ENCODE measurements at places on chromosomes 16 and 17.

GRCh38 chr17:37299257-37299980, 76.4 kb upstream of the C17orf78 start:
- peak; percentile 28 for DNase-seq

GRCh38 chr17:35162755-35163154, 15.1 kb downstream of the UNC45B start:
- no peak for DNase-seq

- no peak for DNase-seq
Observed at GRCh38 chr16:53779186-53779585, 75.2 kb downstream of the FTO start.

DNA sequence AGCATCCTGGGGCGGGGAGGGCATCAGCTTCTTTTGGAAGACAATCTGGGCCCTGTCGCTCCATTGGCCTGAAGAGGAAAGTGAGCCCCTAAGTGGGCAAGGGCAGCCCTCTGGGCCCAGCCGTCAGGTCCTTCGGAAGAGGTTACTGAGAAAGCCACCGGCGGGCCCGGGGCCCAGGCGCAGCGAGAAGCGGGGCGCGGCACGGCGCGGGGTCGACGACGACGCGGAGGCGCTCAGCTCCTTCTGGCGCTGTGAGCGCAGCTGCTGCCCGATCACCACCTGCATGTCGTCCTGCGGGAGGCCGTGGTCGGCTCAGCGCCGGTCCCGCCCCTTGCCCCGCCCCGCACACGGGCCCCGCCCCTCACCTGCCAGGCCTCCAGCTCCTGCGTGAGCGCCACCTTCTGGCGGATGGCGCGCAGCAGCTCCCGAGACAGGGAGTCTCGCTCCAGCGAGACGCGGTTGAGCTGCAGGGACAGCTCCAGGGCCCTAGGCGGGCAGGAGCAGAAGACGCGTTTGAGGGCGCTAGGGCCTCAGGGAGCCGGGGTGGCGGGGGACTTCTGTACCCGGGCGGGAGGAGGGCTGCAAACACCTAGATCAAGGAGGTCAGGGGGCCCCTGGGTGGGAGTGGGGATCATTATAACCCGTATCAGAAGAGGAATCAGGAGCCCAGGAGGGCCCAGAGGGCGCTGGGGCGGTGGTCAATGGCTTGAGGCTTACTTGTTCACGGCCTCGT, 4.3 kb downstream of the THOC6 start:
- peak; percentile 90 for DNase-seq

DNA sequence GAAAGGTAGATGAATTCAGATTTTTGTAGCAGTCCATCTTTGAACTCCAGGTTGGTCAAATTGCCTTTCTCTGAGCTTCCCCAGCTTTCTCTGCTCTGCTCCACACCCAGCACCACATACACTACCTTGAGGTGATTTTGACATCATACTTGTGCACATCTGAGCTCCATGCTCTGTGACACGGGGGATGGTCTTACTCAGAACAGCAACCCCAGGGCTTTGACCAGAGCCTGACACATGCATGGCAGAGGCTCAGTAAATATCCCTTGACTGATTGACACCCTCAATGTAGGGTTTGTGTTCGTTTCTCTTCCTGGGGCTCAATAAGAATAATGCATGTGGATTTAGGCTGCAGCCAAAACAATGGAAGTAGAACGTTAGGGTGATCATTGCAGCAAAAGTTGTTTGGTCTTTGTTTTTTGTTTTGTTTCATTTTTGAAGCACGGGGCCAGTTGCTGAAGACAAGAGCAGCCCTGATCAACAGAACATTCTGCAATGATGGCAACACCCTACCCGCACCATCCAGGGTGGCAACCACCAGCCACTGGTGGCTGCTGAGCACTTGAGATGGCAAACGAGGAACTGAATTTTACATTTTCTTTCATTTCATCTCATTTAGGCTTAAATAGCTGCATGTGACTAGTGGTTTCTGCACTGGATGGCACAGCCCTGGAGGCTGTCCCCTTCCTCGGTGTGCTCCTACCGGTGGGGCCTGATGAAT, 224.8 kb upstream of the TNRC6C start:
- no peak for DNase-seq

GRCh38 chr16:60582528-60582927, 1453.7 kb downstream of the CDH8 start:
- DNase-seq: no peak

DNA sequence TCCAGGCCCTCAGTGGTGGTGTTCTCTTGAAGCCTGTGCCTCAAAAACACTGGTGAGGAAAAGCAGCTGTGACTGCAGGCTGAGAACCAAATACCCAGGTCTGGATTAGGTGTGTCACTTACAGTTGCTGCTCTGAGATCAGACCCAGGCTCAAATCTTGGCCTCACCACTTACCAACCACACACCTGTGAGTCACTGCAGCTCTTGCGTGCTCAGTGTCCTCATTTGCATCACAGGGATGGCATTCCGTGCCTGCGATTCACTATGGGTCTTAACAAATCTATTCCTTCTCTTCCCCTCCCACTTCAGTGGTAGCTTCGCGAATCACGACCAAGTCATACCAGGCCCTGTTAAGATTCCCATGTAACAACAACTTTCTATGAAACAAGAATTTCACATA, 233.4 kb upstream of the HSBP1 start:
- no peak for DNase-seq

GRCh38 chr17:27623614-27624013, 7.4 kb upstream of the LGALS9 start:
- DNase-seq: peak; percentile 45

DNA sequence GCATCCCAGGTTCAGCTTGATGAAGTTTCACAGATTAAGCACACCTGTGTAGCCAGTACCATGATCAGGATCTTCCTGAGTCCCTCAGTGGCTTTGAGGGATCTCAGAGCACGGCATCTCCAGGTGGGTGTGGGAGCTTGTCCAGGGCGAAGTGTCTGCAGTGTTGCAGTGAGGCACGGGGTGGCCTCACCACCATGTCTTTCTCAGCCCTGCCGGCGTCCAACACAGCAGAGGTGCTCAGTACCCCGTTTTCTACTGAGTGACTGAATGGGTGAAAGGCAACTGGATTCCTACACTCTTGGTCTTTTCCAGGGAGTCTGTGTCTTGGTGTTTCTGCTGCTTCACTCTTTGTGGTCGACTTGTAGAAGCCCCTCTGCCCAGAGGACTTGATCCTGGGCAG, 63.7 kb downstream of the MPRIP start:
- no peak for DNase-seq

DNA sequence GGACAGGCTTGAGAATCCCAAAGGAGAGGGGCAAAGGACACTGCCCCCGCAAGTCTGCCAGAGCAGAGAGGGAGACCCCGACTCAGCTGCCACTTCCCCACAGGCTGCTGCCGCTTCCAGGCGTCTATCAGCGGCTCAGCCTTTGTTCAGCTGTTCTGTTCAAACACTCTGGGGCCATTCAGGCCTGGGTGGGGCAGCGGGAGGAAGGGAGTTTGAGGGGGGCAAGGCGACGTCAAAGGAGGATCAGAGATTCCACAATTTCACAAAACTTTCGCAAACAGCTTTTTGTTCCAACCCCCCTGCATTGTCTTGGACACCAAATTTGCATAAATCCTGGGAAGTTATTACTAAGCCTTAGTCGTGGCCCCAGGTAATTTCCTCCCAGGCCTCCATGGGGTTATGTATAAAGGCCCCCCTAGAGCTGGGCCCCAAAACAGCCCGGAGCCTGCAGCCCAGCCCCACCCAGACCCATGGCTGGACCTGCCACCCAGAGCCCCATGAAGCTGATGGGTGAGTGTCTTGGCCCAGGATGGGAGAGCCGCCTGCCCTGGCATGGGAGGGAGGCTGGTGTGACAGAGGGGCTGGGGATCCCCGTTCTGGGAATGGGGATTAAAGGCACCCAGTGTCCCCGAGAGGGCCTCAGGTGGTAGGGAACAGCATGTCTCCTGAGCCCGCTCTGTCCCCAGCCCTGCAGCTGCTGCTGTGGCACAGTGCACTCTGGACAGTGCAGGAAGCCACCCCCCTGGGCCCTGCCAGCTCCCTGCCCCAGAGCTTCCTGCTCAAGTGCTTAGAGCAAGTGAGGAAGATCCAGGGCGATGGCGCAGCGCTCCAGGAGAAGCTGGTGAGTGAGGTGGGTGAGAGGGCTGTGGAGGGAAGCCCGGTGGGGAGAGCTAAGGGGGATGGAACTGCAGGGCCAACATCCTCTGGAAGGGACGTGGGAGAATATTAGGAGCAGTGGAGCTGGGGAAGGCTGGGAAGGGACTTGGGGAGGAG, at the start of gene CSF3:
Gene CSF3 (plus strand): TSS at position 436 of the 993 bp plus-strand sequence. CDS start 35 bp downstream, at position 471.
- peak; percentile 80 for DNase-seq

DNA sequence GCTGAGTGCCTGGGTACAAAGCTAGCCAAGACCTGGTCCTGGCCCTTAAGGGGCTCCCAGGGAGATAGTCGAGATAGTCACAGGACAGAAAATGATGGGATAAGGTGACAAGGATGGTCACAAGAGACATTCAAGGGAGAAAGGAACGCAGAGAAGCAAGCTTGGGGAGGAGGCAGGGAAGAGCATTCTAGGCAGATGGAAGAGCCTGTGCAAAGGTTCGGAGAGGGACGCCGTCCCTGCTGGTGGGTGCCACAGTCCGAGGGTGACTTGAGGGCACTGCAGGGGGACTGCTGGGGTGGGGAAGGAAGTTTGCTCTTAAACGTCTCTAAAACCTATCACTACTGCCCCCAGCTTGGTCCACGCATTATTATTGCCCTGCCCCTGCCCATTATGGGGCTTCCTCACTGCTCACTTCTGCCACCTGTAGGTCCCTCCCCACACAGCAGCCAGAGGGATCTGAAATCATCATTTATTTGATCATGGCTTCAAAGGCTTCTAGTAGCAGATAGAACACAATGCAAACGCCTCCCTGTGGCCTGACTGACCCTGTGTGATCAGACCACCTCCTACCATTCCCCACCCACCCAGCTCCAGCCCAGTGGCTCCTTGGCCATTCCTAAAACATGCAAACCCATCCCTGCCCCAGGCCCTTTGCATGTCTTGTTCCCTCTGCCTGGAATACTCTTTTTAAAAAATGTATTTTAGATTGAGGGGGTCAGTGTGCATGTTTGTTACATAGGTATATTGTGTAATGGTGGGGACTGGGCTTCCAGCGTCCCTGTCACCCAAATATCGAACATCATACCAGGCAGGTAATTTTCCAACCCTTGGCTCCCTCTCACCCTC, 60.3 kb downstream of the RMI2 start:
- no peak for DNase-seq

GRCh38 chr16:4591706-4592470, 22.8 kb downstream of the UBALD1 start:
- no peak for DNase-seq

- no peak for DNase-seq
Observed at GRCh38 chr17:3033248-3033640, 30.2 kb downstream of the OR1D5 start.

DNA sequence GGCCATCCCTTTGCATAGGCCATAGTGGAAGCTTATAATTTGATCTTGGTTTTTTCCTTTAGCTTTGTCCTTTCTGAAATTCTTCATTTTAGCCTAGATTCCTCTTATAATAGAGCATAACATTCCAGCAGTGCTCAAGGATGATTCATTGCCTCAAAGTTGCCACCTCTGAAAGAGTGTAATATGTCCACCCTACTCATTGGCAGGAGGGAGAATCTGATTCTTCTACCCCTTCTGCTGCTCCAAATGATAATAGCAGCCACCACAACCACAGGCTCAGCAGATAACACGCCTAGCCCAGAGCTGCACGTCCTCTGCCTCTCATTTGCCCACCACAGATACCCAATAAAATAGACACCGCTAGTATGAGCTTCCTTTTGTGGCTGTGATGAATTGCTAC, 337.4 kb upstream of the HSBP1 start:
- no peak for DNase-seq

- DNase-seq: peak; percentile 97
Observed at GRCh38 chr17:752002-752619, at the start of gene GEMIN4. Gene GEMIN4, minus strand, starts transcription at chr17:752264. Its CDS starts 122 bp downstream, at chr17:752142.

GRCh38 chr16:4508806-4509205, 29.8 kb downstream of the CDIP1 start:
- no peak for DNase-seq

- peak; percentile 74 for DNase-seq
Observed at GRCh38 chr17:17693253-17694168, 12.3 kb downstream of the RAI1 start.

DNA sequence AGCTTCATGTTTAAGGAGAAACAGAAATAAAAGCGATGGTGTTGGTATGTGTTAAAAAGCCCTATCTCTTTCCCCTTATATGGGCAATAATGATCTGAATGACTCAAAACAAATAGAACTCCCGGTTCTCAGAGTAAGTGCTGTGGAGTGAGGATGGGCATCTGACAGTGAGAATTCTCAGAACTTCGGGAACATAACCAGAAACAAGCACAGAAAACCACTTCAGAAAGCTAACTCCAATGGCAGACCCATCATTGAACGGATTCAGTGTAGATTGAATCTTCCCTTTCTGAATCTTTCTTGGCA, 67.2 kb downstream of the CDH8 start:
- DNase-seq: no peak

DNA sequence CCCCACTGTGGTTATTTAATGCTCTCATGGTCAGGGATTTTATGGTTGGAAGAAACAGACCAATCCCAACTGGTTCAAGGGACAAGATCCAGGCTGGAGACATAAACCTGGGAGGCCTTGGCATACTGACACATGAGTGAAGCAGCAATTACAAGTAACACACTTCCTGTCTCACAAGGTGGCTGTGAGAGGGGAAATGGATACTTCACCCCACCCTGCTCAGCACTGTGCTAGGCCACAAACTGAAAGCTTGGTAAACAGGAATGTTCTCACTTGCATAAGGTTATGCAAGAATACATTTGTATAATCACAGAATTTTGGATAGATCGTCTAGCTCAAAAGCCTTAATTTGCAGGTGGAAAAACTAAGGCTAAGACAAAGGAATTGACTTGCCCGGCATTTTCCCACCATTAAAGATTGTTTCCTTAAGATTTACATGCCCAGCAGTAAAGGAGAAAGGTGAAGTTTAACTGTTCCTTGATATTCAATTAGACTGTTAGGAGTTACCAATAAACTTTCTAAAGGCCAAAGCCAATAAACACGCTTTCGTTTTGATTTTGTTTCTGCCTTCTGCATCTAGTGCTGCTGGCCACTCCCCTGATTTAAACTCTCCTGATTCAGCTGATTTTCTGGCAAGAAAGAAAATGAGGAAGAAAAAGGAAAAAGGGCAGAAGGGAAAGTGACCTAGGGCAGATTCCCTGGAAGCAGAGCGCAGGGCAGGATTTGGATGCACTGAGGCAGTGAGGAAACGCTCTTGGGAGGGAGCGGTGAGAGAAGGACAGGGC, 215.6 kb upstream of the CDH5 start:
- no peak for DNase-seq

GRCh38 chr17:50169121-50169764, 3.4 kb downstream of the SGCA start:
- peak; percentile 77 for DNase-seq

All from tongue (tissue), 3 donors.